ENCODE measurements at places on chromosomes 7 and 10.
A peak's percentile ranks its signal among the peaks of the same experiment; 100 is the strongest.

DNA sequence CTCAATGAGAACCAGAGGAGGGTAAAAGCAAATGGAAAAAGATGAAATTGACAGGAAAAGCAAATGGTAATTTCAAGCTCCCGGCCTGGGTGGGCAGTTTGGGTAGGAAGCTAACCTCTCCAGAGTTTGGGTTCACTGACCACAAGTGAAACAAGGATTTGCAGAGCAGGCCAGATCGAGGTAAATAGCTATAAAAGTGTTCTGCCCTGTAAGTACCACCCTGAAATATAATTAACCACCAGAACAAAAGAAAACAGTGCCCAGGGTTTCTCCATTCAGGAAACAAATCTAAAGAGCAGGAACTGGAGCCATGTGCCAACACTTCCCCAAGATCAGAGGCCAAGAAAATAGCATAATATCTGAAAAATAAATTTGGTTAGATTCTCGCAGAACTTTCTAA, 276.7 kb upstream of the MEOX2 start:
- DNase-seq = no peak

DNA sequence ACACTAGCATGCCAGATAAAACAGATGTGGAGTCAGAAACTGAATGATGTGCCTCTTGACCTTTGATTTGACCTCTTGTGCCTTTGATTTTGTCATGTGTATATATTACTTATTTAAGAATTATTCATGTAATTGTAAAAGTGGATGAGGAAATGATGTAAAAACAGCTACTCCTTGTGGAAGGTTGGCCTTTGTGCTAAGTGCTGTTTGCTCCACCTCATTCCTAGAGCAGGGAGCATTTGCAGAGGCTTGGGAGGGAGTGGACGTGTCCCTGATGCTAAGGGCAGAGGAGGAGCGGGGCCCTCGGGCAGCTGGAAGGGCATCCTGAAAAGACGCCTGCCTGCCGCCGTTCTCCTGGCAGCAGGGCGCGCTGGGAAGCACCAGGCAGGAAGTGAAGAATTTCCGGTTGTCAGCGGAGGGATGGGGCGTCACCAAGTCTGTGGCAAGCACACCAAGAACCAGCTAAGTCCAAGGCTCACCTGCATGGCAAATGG, 197.6 kb upstream of the ZNF32 start:
- DNase-seq = no peak

GRCh38 chr7:23226844-23227450, 19.6 kb upstream of the GPNMB start:
- no peak for DNase-seq

DNA sequence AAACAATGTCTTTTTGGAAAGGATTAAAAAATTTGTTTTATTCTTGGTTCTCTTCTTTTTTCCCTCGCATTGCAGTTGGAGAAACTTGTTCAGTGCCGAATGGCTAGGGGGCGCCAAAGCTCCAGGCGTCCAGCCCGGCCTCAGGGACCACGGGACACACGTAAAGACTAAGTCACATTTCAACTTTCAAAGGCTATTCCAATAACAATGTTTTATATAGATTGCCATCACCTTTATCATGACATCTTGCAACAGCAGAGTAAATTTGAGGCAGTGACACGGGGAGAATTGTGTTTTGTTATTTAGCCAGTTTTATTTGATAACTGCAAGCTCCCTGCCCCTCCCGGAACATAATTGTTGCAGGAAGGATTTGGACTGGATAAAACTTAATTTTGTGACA, 2.2 kb upstream of the IGFBP3 start:
- no peak for DNase-seq

GRCh38 chr10:6491841-6492609, 88.1 kb downstream of the PRKCQ start:
- no peak for DNase-seq

GRCh38 chr10:105017116-105017515, 376.0 kb downstream of the SORCS3 start:
- DNase-seq = no peak

- no peak for DNase-seq
These were observed 124.8 kb downstream of the CD36 start for GRCh38 chr7:80763289-80763688.

DNA sequence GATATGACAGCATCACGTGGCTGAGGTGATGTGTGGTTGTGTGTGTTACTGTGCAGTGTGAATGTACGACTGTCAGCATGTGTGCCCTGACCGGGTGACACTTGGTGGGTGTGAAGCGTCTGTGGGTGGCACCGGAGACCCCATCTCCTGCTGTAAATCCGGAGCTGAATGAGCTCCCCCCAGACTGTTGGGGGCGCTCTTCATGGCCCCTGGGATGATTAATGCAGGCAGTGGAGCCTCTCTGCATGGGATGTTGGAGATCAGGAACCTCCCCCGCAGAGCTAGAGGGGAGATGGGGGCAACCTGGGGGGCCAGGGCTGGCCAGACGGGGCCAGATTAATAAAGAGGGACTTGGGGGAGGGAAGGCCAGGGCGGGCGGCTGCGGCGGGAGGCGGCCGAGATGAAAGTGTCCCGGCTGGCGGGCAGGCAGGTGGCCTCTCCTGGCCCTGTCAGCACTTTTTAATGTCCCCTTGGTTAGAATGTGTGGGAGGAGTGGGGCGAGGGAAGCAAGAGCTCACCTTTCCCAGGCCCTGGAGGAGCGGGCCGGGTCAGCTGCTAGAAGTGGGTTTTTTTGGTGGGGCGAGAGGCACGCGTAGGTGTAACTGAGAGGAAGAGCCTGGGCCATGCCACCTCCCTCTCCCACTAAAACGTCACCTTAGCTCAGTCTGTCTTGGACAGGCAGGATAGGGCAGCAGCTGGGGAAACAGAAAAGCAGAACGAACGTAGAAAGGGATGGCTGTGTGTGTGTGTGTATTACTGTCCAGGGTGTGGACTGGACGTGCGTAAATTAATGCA, 34.1 kb downstream of the HIF1AN start:
- no peak for DNase-seq

- no peak for DNase-seq
These were observed 14.7 kb upstream of the CSGALNACT2 start for GRCh38 chr10:43123361-43124093.

- peak; percentile 62 for DNase-seq
These were observed 1.8 kb downstream of the KLLN start for GRCh38 chr10:87861566-87861952.

- DNase-seq = no peak
These were observed 65.1 kb downstream of the BMPR1A start for GRCh38 chr10:86821388-86821999.

- no peak for DNase-seq
These were observed 164.3 kb downstream of the BUB3 start for GRCh38 chr10:123318516-123318915.

- DNase-seq = no peak
These were observed 437.6 kb upstream of the ZMIZ1 start for GRCh38 chr10:78630944-78631838.

- no peak for DNase-seq
These were observed 5.4 kb upstream of the STK17A start for GRCh38 chr7:43577485-43577951.
